Kidney (tissue), 22 donors: ENCODE measurements at places on chromosomes 1 and 21. TPM values are rescaled to one million over a fixed set of nuclear protein-coding genes. Genes with fewer than 3 reads are reported as not detected.

Gene NENF
- polyA plus RNA-seq, result 210 TPM

Gene TBX19
- 1.6 TPM for polyA plus RNA-seq

Gene IFNLR1
- 1.6 TPM for polyA plus RNA-seq

Gene CELA2B
- polyA plus RNA-seq, result not detected

Gene ARHGEF11
- 8.8 TPM for polyA plus RNA-seq

Gene LCE1A
- polyA plus RNA-seq, result not detected

Gene MAP3K21
- 7.4 TPM for polyA plus RNA-seq

Gene CFAP141
- not detected for polyA plus RNA-seq

DNA sequence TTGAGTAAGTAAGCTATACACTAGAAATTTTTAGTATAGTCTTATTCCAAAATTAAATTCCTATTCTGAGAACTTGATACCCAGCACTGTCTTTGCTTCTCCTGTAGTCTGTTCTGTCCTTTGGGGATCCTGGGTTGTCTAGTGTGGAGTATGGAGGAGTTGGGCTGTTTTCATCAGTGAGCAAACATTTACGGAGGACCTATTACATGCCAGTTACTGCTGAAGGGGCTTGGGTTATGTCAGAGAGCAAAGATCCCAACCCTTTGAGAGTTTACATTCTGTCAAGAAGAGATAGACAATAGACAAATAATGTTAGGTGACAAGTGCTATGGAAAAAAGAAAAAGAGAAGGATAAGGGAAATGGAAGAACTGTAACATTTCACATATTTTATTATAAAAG, 9.0 kb downstream of the TRAPPC10 start:
- H3K27ac ChIP-seq, result no peak overlapping the region
- no peaks in the 10 kb centered on the region for H3K4me1 ChIP-seq
- H3K36me3 ChIP-seq, result no peaks in the 10 kb centered on the region
- H3K4me3 ChIP-seq, result no peak overlapping the region
- DNase-seq, result no peak
- H3K27me3 ChIP-seq, result no peaks in the 10 kb centered on the region

DNA sequence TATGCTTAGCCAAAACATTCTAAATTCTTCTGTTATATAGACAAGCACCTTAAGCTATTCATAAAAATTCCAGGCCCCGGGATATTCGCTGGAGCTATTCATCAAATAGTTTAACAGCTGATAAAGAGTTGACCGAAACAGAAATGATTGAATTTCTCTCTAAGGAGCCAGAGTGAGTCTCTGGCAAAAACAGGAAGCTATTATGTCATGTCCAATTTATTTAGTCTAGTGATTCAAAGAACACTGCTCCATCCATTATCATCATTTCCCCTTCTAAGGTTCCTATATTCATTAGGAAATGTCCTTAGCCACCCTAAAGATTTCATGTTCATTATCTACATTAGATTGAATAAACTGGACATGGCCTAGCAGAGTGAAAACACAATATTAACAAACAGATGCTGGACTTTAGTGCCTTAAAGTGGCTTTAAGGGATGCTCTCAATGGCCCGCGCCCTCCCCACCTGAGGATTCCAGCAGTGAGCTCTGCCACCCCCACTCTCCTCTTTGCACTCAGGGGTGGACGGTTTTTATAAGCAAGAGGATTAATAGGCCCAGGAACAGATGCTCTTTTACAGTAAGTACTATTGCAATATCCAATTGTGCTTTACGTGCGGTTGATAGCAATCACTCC, 122.1 kb upstream of the RGS1 start:
- H3K4me1 ChIP-seq, result no peaks in the 10 kb centered on the region
- H3K36me3 ChIP-seq, result no peaks in the 10 kb centered on the region

DNA sequence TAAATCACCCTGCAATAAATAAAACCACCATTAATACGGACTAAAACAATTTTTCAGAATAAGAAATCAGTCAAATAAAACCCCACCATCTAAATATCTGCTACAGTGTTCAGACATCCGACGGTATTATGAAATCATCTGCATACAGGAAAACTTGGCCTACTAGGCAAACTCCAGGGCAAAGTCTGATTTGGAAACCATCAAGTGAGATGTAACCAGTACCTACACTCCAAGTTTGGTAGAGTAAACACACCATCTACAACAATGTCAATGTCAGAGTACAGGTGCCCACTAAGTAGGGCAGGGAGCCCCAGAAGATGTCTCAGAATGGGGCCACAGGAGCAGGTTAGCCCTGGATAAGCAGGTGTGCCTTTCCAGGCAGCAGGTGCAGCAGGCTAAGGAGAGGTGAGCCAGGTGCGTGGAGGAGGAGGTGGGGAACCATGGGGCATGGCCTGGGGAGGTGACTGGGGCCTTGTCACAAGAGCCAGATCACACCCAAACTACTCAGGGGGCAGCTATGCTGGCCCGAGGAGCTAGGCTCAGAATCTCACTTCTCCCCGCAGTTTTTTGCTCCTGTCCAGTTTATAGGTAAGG, 59.6 kb downstream of the CAPZB start:
- H3K27ac ChIP-seq, result peak overlapping the region; percentile 66
- no peak overlapping the region for H3K4me3 ChIP-seq
- H3K4me1 ChIP-seq, result peaks cover 30% of the 10 kb centered on the region
- H3K27me3 ChIP-seq, result no peaks in the 10 kb centered on the region
- H3K36me3 ChIP-seq, result no peaks in the 10 kb centered on the region

- H3K4me1 ChIP-seq, result no peaks in the 10 kb centered on the region
- no peak overlapping the region for H3K27ac ChIP-seq
- peak overlapping the region; percentile 55 for H3K4me3 ChIP-seq
These were observed 8.2 kb upstream of the LEMD1 start for GRCh38 chr1:205429762-205430695.

- no peak overlapping the region for H3K27ac ChIP-seq
- no peak overlapping the region for H3K4me3 ChIP-seq
- H3K27me3 ChIP-seq, result no peaks in the 10 kb centered on the region
- no peak for DNase-seq
- no peaks in the 10 kb centered on the region for H3K36me3 ChIP-seq
- no peaks in the 10 kb centered on the region for H3K4me1 ChIP-seq
These were observed 34.5 kb downstream of the DNAJC11 start for GRCh38 chr1:6667139-6667538.

DNA sequence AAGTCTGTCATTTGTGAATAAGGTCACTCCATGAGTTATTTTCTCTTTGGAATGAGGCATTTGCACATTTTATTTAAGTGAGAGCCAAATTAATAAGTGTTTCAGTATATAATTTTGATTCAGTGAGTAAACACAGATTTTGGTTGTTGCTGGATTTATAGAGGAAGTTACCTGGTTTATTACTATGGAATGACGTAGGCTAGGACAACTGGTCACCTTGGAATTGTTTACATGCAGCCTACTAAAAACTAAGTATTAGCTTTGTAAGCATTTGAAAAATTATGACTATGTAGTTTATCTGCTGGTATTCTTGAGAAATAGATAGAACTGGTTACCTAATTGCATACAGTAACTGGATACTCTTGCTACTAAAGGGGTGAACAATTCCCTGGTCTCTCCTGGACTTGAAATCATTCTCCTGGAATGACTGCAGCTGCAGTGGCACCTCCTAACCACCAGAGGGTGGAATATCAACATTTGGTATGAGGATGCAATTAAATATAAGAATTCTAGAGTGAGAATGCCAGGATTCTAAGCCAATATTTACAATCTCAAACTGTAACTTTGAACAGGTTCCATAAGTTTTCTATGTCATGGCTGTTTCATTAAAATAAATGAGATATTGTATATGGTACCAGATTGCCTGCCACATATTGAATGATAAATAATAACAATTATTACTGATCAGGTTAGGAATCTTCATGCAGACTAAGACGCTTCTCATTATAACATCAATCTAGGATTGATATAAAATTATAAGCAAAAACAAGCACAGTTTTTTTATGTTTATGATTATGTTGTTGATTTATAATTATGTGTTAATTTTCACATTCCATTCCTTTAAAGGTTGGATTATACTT, 3.5 kb upstream of the KRTAP27-1 start:
- no peak overlapping the region for H3K4me3 ChIP-seq
- H3K27me3 ChIP-seq, result no peaks in the 10 kb centered on the region
- peak; percentile 68 for DNase-seq
- H3K27ac ChIP-seq, result no peak overlapping the region
- no peaks in the 10 kb centered on the region for H3K36me3 ChIP-seq
- no peaks in the 10 kb centered on the region for H3K4me1 ChIP-seq

GRCh38 chr1:21901473-21901847, 35.6 kb downstream of the HSPG2 start:
- H3K36me3 ChIP-seq, result no peaks in the 10 kb centered on the region
- H3K27ac ChIP-seq, result no peak overlapping the region
- DNase-seq, result no peak
- H3K4me3 ChIP-seq, result no peak overlapping the region
- H3K4me1 ChIP-seq, result peaks cover 76% of the 10 kb centered on the region
- no peaks in the 10 kb centered on the region for H3K27me3 ChIP-seq

GRCh38 chr1:90045853-90046563, 51.1 kb downstream of the ZNF326 start:
- DNase-seq, result peak; percentile 37
- H3K36me3 ChIP-seq, result no peaks in the 10 kb centered on the region
- no peak overlapping the region for H3K27ac ChIP-seq
